ENCODE measurements at places on chromosomes 13 and 19.
A peak's percentile ranks its signal among the peaks of the same experiment; 100 is the strongest.

- DNase-seq: no peak
Measured at GRCh38 chr13:57311009-57311586, 144.1 kb downstream of the PRR20E start.

DNA sequence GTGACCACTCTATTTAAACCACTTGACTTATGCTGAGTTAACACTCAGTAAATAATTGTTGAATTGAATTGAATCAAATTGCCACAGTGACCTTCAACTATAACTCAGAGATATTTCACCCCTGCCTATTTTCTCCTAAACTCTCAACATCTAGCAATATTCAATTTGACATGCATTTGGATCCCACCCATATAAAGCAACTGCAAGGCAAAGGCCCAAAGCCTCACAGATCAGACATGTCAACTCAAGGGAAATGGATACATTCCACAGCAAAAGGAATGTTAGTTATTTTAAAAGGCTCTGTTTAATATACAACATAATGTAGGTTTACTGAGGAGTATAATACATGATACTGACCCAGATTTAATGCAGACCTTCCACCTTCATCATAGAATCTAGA is 107.4 kb downstream of the KCTD12 start:
- DNase-seq: no peak

GRCh38 chr19:22517496-22518411 is 95.6 kb upstream of the ZNF98 start:
- no peak for DNase-seq

GRCh38 chr13:58865286-58865685 is 1233.7 kb downstream of the PCDH17 start:
- no peak for DNase-seq

DNA sequence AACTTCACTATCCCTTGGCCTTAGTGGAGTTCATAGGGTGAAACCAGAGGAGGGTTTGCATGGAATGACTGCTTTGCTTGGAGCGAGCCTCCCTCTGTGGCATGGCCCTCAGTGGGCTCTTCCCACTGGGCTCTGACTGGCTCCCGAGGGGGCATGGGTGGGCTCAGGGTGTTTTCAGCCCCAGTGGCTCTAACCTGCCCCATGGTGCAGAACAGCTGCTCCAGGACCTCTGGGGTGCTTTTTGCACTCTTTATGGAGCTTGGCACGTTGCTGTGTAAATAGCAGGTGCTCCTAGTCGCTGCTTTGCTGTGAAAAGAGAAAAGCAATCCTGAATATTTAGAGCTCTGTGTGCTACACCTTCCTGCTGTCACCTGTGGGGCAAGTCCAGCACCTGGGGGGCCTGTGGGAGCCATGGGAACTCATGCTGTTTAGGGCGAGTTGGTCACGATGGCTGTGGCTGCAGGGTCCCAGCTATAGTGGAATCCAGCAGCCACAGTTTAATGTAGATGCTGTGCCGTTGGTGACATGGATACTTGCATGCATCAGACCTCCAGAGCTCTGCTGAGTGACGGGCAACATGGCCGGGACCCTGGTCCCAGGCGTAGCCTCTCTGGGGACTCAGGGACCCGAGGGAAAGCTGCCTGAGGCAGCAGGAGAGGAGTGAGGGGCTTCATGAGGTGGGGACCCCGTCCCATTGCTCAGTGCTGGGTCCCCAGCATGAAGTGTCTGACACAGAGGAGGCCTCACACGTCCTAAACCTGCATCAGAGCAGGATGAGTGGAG is 14.3 kb upstream of the MCF2L start:
- no peak for DNase-seq

DNA sequence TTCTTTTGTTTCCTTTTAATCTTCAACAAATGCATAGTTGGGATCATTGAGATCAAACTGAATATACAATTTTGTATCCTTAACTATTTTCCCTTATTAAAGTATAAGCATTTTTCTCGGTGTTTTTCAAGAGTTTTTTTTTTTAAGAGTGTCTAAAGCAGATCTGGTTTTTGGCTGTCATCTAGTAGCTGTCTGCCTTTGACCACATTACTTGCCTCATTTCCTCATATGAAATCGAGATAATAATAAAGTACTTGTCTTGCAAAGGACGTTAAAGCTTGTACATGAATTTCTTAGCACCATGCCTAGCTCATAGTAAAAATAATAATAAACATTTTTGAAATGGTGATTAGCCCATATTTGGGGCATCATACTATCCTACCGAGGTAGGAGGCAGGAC is 121.2 kb downstream of the PDS5B start:
- DNase-seq: no peak

DNA sequence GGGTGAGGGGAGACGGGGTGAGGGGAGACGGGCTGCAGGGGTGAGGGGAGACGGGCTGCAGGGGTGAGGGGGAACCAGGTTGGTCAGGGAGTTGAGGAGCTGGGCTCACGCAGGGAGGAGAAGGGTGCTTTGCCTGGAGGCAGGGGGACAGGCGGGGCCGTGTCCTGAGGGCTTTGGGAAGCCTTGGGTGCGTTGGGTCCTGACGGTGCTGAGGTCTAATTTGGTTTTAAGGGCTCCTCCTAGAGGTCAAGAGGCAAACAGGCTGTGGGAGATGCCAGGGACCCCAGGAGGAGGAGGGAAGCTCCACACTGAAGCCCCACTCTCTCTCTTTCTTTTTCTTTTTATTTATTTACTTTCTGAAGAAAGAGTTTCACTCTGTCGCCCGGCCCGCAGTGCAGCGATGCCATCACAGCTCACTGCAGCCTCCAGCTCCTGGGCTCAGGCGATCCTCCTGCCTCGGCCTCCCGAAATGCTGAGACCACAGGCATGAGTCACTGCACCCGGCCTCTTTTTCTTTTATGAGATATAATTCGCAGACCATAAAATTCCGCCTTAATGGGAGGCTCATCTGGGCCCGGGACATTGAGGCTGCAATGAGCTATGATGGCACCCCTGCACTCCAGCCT is 9.3 kb upstream of the MISP start:
- DNase-seq: no peak

GRCh38 chr13:40043764-40044163 is 388.3 kb downstream of the COG6 start:
- no peak for DNase-seq

- no peak for DNase-seq
Measured at GRCh38 chr19:38773469-38774177, at the start of gene LGALS7. TSS of gene LGALS7 (minus strand) at chr19:38773517. CDS start at chr19:38773492, 25 bp downstream.

DNA sequence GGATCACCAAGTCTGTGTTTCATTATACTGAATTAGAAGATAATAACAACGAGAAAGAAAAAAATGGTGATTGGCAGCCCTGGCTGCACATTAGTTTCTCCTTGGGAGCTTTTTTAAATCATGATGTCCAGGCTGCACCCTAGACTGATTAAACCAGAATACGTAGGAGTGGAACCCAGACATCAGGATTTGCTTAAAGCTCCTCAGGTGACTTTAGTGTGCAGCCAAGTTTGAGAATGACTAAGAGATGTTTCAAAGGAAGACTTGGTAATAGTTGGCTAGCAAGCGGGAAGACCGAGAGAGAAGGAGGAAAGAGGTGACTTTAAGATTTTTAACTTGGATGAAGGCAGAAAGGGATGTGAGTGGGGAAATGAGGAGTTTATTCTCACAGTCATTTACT is 71.4 kb upstream of the SERP2 start:
- DNase-seq: no peak

DNA sequence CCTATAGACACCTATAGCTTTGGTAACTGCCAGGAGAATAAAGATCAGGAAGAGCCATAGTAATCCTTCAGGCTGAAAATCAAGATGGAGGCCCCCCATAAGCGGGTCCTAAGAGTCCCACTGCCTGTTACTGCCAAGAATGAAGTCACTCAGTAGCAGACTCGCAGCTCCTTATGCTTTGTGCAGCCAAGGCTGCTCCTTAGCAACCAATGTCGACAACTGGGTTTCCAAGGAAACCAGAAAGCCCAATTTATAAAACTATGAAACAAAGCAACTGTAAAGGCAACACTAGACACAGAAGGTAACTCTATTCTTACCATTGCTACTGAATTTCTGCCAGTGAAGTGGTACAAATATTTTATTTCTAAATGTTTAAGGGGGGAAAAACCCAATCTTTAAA is 56.5 kb downstream of the DCLK1 start:
- DNase-seq: no peak

DNA sequence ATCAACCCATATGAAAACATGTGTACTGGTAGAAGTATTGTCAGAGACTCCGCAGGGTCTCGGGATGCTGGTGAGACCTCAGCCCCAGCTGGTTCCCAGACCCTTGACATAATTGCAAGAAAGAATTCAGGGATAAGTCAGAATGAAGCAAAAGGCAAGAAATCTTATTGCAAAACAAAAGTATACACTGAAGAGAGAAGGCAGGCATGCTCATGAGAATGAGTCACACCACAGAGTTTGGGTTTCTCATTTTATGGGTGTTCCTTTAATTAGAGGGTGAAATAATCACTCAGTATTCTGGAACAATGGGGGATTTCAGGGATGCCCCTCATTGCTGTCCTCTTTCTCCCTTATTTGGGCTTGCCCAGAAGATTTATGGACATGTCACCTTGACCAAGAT is 1423.8 kb upstream of the MIR17HG start:
- no peak for DNase-seq

DNA sequence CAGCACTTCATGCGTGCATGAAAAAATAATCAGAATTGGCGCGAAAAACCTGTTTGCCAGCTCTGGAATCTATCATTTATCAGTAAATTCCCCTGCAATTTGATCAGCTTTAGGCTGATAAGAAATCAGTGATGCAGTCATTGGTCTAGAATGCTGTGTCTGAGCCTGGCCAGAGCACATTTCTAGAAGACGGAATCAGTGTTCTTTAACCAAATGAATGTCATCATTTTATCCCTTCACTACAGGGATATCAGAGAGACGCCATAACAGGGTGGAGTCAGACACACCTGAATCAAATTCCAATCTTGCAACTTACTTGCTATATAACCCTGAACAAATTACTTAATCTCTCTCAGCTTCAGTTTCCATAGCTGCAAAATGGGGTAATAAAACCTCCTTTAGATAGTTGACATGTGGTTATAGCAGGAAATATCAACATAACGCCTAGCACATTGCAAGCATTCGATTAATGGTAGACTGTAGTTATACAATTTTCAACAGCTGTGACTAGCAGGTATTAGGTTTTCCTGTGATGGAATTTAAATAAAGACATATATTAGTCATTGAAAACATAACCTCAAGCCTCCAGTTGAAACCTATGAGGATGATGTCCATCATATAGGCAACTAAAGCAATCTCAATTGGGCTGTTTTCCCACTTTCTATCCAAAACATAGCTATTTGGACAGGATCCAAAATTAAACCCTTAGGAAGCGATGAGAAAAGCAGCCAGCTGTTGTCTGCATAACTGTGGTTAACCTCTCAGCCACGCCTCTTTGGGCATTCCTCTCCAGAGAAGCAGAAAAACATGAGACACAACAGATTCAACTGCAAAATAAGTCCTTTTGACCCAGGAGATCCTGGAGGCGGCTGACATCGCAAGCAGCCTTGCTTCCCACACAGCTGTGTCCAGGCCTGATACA is 51.6 kb upstream of the UBL3 start:
- peak; percentile 90 for DNase-seq

- DNase-seq: no peak
Measured at GRCh38 chr13:79805317-79805716, 324.4 kb downstream of the NDFIP2 start.

DNA sequence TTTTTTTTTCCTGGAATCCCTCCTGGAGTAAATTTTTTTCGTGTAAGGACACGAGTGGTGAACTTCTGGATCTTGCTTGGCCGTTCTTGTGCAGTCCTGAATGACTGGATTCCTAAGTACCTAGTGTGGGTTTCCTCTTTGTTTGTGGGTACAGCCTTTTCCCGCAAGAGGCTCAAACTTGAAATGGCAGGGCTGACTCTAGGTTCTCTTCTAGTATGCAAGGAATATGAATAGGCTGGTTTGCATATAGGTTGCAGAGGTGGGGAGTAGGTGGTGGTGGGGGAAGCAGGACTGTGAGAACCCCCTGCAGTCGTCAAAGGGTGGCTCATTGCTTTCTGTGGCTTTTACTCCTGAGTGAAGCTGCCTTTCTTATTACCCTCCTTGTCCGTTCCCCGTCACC is 13.6 kb downstream of the UBAC2 start:
- DNase-seq: no peak

DNA sequence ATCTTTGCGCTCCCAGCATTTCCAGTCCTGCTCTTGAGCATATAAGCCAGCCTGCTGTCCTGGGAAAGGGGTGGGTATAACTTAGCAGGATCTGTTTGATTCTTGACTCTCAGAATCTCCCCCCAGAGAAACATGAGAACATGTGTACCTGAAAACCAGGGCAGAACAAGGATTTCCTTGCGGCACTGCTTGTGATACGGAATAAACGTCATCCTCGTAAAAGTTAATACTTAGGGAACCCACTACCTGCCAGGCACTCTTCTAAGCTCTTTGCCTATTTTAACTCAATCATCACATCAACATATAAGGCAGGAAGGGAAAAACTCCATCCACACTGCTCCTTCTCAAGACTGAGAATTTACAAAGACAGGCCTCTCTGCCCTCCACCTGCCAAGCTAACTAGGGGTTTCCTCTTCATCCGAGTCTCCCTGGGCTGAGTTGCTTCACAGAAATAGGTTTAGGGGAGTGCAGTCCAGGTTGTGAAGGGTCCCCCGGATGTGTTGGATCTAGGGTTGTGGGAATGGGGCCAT is 1.1 kb downstream of the ZNF653 start:
- DNase-seq: no peak

DNA sequence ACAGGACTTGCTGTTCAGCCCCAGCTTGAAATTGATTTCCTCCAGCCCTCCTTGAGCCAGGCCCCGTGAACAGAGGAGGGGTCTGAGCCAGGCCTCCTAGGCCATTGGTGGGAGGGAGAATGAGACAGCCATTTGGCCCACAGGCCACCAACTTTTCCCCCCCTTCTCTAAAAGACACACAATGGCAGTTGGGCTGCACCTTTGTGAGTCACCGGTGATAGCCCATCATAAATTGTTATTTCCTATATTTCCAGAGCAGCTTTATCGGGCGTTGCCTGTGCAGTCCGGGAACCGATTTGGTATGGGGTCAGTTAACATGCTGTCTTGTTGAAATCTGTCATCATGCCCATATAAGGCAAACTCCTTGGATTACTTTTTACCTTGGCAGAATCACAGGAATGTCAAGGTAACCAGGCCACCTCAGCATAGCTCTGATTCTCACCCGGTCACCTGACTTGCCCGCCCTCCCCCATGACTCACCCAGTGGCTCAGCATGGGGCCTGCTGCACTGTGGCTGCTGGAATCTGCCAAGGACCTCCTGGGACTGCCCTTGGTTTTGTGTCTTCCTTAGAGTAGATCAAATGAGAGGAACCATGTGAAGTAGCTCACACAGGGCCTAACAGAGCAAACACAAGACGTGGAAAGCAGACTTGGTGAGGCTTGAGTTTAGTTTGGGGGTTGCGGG is 36.1 kb downstream of the ACTN4 start:
- DNase-seq: peak; percentile 100

Measured in kidney glomerular epithelial cell (primary cell).